Fibroblast of skin of abdomen (primary cell): ENCODE measurements at places on chromosomes 3 and 15.

GRCh38 chr15:100834731-100835130 lies 44.9 kb upstream of the ALDH1A3 start:
- no peak for DNase-seq

GRCh38 chr3:158747417-158747816 lies 15.2 kb upstream of the RARRES1 start:
- no peak for DNase-seq

DNA sequence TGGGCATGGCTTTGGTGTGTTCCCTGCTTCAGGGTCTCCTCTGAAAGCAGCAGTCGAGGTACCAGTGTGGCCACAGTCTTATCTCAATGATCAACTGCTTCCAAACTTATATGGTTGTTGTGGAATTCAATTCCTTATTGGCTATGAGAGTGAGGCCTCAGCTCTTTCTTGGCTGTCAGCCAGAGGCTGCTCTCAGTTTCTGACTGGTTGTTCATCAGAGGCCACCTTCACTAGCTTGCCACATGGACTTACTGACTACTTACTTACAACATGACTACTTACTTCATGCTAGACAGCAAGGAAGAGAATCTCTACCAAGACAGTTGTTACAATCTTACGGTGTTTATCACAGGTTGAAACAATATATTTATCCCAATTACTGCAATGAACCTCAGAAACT lies 789.2 kb downstream of the DIPK2A start:
- DNase-seq, result peak; percentile 10

DNA sequence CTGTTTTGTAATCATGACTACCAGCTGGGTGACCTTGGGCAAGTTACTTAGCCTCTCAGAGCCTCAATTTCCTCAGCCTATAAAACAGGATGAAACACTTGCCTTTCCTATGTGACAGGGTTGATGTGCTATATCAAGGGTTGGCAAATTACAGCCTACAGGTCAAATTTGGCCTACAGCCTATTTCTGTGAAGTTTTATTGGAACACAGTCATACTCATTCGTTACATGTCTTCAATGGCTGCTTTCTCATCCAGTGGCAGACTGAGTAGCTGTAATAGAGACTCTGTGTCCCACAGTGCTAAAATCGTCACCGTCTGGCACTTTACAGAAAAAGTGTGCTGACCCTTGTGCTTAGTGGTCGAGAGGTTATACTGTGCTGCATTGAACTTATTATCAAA lies 16.6 kb downstream of the ABHD6 start:
- DNase-seq, result no peak

DNA sequence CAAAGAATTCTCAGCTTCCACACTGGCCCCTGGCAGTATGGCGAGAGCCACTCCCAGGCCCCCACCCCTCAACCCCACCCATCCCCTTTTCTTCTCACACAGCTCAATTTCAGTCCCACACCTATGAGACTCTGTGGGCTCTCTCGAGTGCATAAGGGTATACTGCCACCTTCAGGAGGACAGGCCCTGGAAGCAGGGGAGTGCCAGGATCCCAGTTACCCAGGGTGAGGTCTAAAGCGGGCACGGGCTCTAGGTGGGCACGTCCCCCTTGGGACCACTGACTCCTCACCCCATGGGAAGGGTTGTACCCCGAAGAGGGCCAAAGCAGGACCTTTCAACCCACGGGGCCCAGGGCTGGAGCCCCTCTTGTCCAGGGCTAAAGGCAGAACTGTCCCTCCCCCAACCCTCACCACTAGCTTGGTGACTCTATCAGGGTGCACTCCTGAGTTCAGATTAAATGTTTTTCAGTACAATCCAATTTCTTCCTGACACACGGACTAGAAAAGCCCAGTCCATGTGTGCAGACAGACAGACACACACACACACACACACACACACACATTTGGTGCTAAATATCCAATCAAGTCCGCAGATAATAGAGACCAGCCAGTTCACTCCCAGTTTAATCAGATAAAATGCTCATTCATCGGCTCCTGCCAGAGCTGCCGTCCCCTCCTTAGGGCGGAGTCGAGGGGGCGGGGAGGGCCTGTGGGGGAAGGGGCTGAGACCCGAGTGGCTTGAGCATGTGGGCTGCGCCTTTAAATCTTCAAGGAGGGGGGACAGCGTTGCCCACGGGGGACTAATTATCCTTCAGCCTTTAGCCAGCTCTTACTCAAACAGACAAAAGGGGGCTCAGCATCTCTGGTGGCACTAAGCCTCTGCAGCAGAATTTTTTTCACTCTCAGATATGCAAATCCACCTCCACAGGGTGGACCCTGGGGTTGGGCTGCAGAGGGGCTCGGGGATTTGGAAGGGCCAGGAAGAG lies 59.3 kb downstream of the CYP11A1 start:
- peak; percentile 60 for DNase-seq

- DNase-seq, result no peak
Measured at GRCh38 chr3:79761441-79761840, 6.4 kb downstream of the ROBO1 start.

DNA sequence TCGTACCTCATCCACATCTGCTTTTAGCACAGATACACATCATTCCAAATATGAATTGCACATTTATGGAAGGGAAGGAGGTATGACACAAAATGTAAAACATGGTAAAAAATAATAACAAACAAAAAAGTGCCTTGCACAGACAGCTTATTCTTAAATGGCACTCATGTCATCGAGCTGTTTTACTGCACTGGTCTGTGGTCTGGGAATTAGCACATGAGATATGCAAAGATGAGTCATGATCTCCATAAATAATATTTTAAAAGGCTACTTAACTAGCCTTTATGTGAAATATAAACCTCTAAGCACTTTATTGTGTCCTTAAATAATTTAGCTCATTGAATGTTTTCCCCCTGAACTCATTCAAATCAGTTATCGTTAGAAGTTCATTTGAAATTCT lies 142.2 kb upstream of the ZNF385D start:
- peak; percentile 45 for DNase-seq

GRCh38 chr3:69324362-69325025 lies 61.4 kb downstream of the FRMD4B start:
- no peak for DNase-seq

DNA sequence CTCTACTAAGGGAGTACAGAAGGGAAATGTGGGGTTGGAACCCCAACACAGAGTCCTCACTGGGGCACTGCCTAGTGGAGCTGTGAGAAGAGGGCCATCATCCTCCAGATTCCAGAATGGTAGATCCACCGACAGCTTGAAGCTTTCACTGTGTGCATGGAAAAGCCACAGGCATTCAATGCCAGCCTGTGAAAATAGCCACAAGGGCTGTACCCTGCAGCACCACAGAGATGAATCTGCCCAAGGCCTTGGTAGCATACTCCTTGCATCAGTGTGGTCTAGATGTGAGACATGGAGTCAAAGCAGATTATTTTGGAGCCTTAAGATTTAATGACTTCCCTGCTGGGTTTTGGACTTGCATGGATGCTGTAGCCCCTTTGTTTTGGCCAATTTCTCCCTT lies 39.3 kb upstream of the KCNMB2 start:
- DNase-seq, result no peak

DNA sequence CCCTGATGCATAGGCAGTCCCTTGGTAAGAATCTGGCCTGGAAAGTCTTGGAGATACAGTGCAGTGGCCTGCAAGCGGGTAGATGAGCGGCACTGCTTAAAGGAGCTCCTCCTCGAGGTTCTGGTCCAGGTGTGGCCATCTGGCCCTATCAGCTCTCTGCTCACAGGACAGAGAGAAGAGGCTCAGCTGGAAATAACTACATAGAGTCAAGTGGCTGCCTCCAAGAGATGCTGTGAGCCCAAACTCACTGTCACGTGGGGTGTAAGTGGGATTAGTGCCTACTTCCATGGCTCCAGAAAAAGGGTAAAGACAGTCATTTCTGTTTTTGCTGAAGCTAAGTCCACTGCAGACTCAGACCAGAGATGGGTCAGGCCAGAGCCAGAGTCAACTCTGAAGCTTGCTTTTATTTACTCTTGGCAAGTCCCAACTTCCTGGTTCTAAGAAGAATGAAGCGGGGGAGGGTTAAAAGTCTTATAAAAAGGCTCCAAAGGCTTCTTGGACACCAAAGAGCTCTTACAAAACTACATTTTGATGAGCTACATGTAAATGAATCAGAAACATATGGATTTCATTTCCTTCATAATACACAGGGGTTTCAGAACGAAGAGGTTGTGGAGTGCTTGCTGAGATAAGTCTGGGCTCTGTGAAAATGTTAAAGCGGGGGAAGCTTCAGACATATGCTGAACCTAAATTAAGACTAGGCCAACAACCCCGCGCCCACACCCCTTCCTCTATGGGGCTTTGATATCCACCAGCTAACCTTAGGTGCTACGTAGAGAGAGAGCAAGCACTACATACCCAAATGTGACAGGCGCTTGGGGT lies 77.1 kb downstream of the PDZRN3 start:
- DNase-seq, result peak; percentile 97

GRCh38 chr15:61157933-61158332 lies 71.2 kb downstream of the RORA start:
- DNase-seq, result no peak

GRCh38 chr3:166713787-166714186 lies 666.3 kb downstream of the ZBBX start:
- DNase-seq, result no peak

GRCh38 chr3:19220311-19220710 lies 72.0 kb downstream of the KCNH8 start:
- no peak for DNase-seq

- peak; percentile 53 for DNase-seq
Measured at GRCh38 chr3:32421991-32422859, 30.6 kb downstream of the CMTM7 start.

GRCh38 chr15:57335293-57335715 lies 41.0 kb upstream of the CGNL1 start:
- DNase-seq, result no peak

DNA sequence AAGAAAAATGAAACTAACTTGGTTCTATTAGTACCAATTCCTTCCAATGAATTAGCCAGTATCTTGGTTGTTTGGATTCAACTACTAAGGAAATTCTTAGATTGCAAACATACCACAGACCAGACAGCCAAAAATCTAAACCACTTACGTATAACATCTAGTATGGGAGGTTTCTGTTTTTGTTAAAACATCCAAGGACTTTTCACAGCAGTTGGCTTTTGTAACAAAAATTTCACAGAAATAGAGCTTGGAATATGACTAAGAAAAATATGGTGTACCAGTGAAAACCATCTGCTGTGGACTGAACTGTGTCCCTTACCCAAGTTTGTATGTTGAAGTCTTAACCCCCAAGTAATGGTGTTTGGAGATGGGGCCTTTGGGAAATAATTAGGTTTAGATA lies 199.2 kb downstream of the OTOL1 start:
- no peak for DNase-seq

DNA sequence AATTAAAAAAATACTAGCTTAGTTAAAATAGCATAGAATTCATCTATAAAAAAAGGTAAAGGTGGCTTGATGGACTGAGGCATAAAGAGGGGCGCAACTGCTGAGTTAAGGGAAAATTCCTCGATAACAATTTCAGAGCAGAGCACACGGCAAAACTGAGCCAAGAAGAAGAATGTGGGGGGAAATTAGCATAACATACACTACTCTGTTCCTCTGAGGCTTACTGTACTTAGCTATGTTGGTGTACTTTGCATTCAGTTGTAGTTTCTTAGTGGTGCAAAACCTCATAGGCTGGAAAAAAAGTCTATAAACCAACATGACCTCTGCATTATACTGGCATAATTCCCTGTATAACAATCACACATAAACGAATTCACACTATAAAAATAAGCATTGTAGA lies 357.9 kb upstream of the LRRC3B start:
- no peak for DNase-seq

DNA sequence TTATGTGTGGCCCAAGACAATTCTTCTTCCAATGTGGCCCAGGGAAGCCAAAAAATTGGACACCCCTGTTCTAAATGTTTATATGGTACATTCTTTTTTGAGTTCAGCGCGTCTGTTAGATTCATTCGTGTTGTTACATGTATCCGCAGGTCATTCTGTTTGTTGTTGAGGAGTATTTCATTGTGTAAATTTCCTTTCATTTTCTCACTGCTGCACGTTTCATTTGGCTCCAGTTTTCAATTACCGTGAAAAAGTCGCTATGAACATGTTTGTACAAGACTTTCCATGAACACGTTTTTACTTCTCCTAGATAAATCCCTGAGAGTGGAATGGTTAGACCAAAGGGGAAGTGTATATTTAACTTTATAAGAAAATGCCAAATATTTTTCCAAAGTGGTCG lies 7.5 kb upstream of the OPA1 start:
- no peak for DNase-seq

- peak; percentile 35 for DNase-seq
Measured at GRCh38 chr15:98755781-98756180, 107.4 kb downstream of the IGF1R start.

DNA sequence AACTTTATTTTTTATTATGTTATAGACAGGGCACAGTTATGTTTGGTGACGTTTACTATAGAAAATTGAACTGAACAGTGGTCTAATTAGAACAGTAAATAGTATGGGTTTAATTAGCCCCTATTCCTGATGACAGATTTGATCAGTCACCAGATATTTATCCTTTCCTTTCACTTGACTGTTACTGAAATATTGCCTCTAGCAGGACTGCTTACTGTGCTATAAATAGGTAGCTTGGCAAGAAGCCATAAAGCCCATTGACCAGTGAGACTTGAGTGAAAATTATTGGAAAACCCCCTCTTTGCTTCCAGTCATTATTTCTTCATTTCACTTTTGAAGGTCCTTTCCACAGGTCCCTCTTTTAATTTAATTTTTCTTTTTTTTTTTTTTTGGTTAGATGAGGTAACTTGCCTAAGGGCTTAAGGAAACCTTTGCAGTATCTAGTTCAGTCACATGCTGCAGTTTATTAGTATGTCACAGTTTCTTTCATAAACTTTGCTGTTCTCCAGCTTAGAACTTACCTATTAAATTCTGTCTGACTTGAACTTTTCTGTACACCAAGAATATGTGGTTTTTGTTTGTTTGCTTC lies 115.6 kb downstream of the ADAMTSL3 start:
- peak; percentile 6 for DNase-seq

DNA sequence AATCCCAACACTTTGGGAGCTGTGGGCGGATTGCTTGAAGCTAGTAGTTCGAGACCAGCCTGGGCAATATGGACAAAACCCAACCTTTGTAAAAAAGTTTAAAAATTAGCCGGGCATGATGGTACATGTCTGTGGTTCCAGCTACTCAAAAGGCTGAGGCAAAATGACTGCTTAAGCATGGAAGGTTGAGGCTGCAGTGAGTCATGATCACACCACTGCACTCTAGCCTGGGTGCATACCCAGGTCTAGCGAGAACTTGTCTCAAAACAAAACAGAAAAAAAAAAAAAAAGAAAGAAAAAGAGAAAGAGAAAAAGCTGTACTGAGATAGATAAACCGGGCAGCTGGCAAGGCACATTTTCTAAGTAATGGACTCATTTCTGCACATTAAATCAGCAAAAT lies 10.6 kb downstream of the ARPP19 start:
- DNase-seq, result peak; percentile 53
